ENCODE measurements at places on chromosomes 13 and 19.

- no peak for DNase-seq
Observed at GRCh38 chr19:9986787-9987281, 23.5 kb downstream of the COL5A3 start.

DNA sequence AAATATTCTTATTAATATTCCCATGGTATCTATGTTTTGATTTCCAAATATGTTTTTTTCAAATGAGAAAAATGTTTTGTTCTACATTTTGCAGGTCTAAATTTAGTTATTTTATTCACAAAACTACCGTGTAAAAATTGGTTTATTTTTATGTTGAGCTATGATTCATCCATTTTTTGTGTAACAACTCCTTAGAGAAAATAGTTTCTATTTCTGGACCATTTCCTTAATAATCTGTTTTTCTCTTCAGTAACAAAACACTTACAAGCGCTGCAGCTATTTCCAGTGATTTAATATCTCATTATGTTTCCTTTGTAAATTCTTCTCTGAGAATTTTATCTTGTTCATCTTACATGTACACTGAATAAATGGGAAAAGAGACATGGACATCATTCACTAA is 550.7 kb upstream of the SLITRK5 start:
- DNase-seq, result no peak

DNA sequence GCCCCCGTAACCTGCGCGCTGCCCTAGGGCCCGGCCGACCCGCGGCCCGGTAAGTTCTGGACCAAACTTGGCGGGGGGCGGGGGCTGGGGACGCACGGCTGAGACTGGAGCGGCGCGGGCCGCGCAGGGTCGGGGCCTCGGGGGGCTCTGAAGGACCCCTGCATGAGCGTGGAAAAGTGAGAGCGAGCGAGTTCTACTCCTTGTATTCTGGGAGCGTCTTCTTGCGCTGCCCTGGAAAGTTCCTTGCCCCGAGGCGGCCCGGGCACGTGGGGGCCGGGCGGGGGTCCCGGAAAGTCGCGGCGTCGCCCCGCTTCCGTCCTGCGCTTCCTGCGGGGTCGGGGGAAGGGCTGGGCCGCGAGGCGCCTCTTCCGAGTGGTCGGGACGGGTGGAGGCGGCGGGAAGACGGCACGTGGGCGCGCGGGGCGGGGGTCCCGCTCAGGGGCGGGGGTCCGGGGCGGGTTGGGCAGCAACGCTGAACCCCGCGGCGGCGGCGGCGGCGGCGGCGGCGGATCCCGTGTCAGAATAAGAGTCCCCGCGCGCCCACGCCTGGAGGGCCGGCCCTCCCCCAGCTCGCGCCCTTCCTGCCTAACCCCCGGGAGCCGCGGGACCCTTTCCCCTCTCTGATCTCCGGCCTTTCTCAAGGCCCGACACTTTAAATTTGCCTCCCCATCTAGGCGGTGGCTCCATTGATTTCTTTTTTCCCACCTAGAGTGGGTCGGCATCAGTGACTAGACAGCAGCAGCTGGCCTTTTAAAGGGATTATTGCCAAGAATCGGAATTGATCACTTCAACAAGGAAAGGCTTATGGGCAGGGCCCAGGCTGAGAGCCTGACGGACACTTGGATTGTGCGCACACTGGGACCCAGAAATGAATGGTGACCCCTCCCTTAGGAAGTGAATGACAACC is 749 bp downstream of the GATAD2A start:
- no peak for DNase-seq

DNA sequence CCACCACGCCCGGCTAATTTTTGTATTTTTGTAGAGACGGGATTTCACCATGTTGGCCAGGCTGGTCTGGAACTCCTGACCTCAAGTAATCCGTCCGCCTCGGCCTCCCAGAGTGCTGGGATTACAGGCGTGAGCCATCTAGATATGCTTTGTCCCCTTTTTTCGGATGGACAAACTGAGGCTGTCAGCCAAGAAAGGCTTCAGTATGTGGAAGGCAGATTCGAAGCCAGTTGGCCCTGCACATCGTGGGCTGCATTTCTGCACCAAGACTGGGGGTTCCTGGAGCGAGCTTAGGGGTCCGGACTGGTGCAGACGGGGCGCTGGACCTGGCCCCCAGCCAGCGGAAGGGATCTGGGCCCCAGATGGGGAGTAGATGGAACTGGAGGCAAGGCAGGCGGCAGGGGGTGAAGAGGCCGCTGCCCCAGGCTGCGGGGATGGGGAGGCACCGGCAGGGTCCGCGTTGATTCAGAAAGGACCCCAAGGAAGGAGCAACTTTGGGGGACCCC is 9.7 kb upstream of the JUND start:
- DNase-seq, result no peak

- DNase-seq, result peak; percentile 32
Observed at GRCh38 chr13:107650081-107650701, 565.1 kb downstream of the LIG4 start.

DNA sequence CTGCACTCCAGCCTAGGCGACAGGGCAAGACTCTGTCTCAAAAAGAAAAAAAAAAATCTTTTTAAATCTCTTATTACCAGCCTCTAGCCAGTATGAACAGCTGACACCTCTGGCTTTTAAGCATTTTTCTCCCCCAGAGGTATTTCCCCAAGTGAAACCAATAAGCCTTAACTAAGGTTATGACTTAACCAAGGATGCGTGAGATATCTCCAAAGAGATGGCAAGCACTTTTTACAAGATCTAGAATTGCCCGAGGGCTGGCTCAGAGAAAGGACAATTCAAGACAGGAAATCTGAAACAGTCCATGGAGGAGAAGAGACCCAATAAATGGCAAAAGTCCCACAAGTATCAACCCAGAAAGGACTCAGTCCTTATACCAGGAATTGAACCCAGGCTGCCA is 362.1 kb downstream of the FOXO1 start:
- no peak for DNase-seq

- no peak for DNase-seq
Observed at GRCh38 chr13:68944272-68944671, 1163.4 kb upstream of the ATXN8OS start.

- DNase-seq, result no peak
Observed at GRCh38 chr13:98466634-98467236, 110.2 kb downstream of the STK24 start.

DNA sequence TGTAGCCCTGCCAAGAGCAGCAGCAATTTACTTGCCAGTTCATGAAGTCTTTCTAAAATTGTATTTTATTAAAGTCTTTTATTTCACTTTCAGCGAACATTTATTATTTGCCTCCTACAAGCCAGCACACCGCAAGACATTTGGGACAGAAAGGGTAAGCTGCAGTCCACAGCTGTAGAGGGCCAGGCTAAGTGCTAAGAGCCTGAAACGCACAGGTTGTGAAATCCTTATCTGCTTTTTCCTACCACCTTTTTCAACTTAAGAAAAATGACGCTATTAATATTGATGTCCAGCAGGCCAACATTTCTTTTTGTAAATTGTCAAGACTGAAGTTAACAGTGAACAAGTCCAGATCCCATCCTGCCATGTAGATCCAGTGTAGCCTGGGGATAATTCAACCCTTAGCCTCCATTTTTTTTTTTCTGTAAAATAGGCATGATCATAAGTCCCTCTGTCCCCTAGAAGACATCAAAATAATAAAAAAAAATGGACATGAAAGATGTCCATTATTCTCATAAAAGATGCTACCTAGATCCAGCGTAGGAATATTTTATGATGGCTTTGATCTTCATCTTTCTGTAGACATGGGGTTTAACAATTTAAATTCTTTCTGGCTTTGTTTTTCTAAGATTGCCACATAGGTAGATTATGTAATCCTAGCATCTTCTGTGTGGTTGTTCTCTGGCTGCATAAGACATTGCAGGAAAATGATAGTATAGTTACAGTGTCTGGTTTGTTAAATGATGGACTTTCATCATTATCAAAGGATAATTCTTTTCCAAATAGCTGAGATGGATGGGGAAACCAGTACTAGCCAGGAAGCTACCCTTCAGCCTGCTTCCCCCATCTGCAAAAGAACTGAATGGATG is 128.4 kb downstream of the SHISA2 start:
- DNase-seq, result no peak
